ENCODE measurements at places on chromosomes 5 and 9. TPM values are rescaled to one million over a fixed set of nuclear protein-coding genes. Genes with fewer than 3 reads are reported as not detected.

Gene ARHGEF37
- total RNA-seq, result 0.27 TPM

Gene IGIP
- 0.81 TPM for total RNA-seq

Gene MED27
- total RNA-seq, result 21.3 TPM

Gene TRPM6
- under 0.01 TPM for total RNA-seq

Gene PCDHB5
- total RNA-seq, result under 0.01 TPM

Measured in hematopoietic multipotent progenitor cell (in vitro differentiated cells).